ENCODE measurements at places on chromosomes 2 and 18.
A peak's percentile ranks its signal among the peaks of the same experiment; 100 is the strongest.

DNA sequence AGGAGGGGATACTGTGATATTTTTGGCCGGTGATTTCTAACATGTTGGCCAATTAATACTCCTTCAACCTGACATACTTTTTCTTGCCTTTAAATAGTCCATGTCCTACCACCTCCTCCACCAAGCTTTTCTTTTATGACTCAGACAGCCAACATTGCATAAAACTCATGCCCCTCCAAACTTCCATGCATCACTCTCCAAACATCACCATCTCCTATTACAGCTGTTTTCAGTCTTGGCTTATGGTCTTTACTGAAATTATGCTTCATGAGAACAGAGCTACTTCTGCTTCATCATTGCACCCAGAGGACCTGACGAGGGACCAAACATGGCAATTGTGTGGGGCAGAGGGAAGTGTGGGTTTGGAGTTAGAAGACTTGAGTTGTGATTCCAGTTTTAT lies 305.4 kb downstream of the LPIN1 start:
- no peak for DNase-seq

- peak; percentile 38 for DNase-seq
Observed at GRCh38 chr18:76953583-76954233, 131.4 kb downstream of the ZNF236 start.

DNA sequence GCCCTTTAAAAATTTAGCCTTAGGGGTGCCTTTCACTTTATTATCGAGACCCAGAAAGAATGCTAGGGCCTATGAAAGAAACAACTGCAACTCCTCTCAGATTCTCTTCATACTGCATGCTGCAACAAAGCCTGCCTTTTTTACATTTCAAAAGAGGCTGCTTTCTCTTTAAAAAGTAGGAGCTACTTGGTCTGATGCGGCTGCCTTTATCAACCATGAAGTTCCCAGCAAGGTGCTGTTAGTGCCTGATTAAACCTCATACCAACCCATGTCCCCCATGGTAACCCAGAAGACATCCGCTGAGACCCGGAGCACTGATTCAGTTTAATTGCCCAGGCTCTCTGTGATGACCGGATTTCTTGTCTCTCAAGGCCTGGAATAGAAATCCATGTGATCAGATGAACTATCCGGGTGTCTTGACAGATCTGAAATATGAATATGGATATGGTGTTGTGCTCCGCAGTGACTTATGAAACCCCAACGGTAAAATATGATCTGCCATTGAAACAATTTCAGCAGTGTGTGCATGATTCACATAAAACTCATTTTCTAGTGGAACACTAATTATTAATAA lies 368.3 kb downstream of the ZNF521 start:
- no peak for DNase-seq

DNA sequence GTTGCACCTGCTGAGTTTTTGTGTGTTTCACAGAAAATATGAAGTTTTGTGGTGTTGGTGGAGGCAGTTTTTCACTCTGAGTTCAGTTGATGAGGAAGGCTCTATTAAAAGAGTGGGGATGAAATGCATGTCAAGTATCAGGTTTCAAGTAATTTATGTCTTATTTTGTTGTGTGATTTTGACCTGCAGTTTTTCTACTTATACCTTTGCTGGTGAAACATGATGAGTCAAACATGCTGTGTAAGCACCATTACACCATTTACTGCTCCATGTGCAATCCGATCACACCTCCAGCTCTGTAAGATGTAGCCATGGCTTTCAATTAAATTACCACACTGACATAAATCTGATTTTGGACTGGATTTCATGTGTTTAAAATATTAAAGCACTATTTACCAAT lies 174.5 kb upstream of the ZEB2 start:
- no peak for DNase-seq

GRCh38 chr2:38491436-38491835 lies 111.3 kb downstream of the HNRNPLL start:
- DNase-seq: no peak

DNA sequence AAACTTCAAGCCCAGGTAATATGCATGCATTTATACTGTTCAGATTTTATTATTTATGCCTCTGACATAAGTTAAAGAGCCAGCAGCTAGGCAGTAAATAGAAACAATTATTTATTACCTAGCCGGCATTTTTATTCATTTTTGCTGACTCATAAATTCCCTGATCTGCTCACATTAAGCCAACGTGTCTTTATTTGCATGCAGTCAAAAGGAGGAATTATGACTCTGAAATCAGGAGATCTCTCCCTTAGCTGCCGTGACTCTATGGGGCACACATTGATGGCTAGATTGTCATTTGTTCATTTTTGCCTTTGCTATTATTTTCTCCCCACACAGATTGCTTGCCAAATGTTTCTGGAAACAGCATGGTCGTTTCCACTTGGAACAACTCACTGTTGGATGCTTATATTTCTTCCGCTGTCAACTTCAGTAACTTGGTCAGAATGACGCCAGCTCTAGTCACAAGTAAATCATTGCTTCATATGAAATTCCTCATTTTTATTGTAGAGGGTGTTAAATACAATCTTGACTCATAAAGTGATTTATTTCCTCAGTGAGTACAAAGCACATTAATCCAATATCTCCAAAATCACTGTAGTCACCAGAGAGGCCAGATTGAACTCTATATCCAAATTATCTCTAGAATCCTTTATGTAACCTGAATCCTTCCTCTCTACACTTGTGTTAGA lies 15.9 kb upstream of the ZBTB14 start:
- DNase-seq: no peak
